ENCODE measurements at places on chromosomes 13 and 19. TPM values are rescaled to one million over a fixed set of nuclear protein-coding genes. Genes with fewer than 3 reads are reported as not detected.

GRCh38 chr13:111156421-111156820 is 41.3 kb downstream of the ARHGEF7 start:
- no peaks in the 10 kb centered on the region for H3K27me3 ChIP-seq
- no peak overlapping the region for H3K27ac ChIP-seq
- peaks cover 6% of the 10 kb centered on the region for H3K36me3 ChIP-seq
- H3K4me1 ChIP-seq: peaks cover 14% of the 10 kb centered on the region
- no peak for DNase-seq

DNA sequence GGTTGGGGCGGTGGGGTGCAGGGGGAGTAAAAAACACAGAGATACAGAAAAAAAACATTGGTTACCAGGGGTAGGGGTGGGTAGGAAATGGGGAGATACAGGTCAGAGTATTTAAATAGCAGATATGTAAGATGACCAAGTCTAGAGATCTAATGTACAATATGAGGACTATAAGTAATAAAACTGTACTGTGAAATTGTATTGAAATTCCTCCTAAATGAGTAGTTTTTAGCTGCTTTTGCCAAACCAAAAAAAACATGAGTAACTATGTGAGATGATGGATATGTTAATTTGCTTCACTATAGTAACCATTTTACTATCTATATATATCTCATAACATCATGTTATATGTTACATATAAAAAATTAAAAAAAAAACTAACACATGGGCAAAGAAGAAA is 29.6 kb downstream of the VWA8 start:
- H3K4me3 ChIP-seq: no peak overlapping the region
- no peaks in the 10 kb centered on the region for H3K36me3 ChIP-seq
- no peaks in the 10 kb centered on the region for H3K4me1 ChIP-seq
- H3K27me3 ChIP-seq: no peaks in the 10 kb centered on the region
- H3K27ac ChIP-seq: no peak overlapping the region
- no peak for DNase-seq

DNA sequence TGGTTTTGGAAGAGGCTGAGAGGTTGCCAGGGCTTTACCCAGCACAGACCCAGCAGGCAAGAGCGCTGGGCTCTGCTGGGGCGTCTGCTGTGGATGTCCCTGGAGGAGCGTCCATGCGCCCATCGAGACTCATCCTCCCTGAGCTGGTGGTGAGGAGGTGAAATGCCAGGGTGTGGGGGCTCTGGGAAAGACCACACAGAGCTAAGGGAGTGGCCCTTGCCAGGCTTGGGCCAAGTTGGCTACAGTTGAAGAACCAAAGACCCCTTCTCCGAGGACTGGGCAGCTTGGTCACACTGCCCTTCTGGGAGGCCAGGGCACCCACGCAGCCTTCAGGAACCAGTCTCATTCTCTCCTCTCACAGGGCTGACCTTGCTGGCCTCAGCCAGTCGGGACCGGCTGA is 24.6 kb upstream of the OVOL3 start:
- H3K4me1 ChIP-seq: no peaks in the 10 kb centered on the region
- no peak overlapping the region for H3K27ac ChIP-seq
- no peak overlapping the region for H3K4me3 ChIP-seq
- peaks cover 66% of the 10 kb centered on the region for H3K36me3 ChIP-seq

GRCh38 chr13:91169321-91170050 is 178.0 kb upstream of the MIR17HG start:
- H3K4me1 ChIP-seq: no peaks in the 10 kb centered on the region
- H3K4me3 ChIP-seq: no peak overlapping the region
- DNase-seq: peak; percentile 18
- no peaks in the 10 kb centered on the region for H3K36me3 ChIP-seq
- no peak overlapping the region for H3K27ac ChIP-seq

ZNF625 gene
- polyA plus RNA-seq: 5.0 TPM

- no peaks in the 10 kb centered on the region for H3K36me3 ChIP-seq
- H3K4me3 ChIP-seq: no peak overlapping the region
- no peaks in the 10 kb centered on the region for H3K4me1 ChIP-seq
- H3K27ac ChIP-seq: no peak overlapping the region
- no peaks in the 10 kb centered on the region for H3K27me3 ChIP-seq
These were observed 882.9 kb upstream of the SPRY2 start for GRCh38 chr13:81223778-81224177.

DNA sequence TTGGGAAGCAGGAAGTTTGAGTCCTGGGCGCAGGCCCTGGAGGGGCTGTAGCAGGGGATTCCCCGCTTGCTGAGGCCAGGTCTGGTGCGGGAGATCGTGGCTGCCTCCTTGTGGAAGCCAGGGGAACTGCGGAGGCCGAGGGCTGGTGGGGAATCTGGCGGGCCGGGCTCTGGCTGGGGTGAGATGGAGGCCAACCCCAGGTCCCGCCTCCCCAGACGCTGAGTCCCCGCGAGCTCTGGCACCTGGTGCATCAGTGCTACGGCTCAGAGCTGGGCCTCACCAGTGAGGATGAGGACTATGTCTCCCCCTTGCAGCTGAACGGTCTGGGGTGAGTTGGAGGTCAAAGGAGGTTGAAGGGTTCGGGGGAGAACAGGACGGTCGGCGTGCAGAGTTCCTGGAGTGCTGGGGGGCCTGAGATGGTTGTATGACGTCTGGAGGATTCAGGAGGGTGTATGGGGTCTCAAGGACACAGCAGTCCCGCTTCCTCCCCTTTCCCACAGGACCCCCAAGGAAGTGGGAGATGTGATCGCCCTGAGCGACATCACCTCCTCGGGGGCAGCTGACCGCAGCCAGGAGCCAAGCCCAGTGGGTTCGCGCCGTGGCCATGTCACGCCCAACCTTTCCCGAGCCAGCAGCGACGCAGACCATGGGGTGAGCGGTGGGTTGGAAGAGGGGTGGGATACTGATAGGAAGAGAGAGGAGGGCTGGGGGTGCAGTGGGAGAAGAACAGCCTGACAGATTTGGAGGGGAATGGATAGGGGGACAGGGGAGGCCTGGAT is 13.1 kb downstream of the GRAMD1A start:
- DNase-seq: peak; percentile 83
- peaks cover 11% of the 10 kb centered on the region for H3K4me1 ChIP-seq
- peaks cover 84% of the 10 kb centered on the region for H3K36me3 ChIP-seq
- H3K27ac ChIP-seq: no peak overlapping the region

GRCh38 chr19:55632463-55632834 is 8.1 kb upstream of the ZNF784 start:
- no peak overlapping the region for H3K4me3 ChIP-seq
- peaks cover under 1% of the 10 kb centered on the region for H3K36me3 ChIP-seq
- DNase-seq: peak; percentile 95
- no peaks in the 10 kb centered on the region for H3K27me3 ChIP-seq
- peaks cover 26% of the 10 kb centered on the region for H3K4me1 ChIP-seq
